Ammon's horn (tissue), 1 donor: ENCODE measurements at places on chromosomes 4 and X.

DNA sequence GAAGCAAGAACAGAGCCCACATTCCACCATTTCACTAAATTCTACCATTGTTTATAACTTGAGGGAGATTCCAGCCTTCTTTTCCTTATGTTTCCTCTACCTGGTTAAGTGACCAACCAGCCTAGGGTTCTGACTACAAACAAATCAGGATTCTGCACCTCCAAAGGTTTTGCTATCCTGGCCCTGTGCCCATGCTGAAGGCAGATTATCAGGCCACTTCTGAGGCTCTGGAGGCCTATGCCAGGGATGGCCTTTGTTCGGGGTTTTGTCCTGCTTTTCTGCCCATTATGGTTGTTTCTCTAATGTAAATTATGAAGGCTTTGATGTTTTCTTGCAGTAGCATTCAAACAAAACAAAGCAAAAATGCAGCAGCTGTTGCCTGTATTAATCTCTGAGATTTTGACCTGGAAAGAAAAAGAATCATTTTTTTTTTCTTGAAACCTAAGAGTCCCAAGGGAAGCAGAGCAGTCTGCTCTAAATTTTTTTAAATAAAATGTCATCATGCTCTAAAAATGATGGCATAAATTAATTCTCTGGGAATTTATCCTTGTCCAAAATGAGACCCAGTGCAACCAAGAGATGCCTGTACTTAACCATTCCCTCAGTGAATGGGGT lies 55.6 kb downstream of the RNF150 start:
- no peak for DNase-seq

DNA sequence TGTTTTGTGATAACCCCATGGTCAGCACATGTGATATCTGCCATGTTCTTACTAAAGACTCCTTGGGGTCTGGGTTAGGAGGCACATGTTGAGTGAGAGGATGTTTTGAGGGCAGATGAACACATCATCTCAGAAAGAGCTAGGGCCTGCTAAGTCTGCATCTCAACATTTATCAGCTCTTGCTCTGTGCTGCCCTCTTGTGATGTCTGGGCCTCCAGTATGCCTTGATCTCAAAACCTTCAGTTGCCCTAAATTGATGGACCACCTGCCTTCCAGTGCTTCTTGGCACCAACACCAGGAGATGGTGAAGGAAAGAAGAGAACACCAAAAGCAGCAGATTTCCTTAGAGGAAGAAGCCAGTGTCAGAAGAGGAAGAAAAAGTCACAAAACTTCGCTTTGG lies 22.5 kb downstream of the MID1 start:
- peak; percentile 47 for DNase-seq

GRCh38 chr4:7894677-7895181 lies 44.9 kb downstream of the AFAP1 start:
- DNase-seq = no peak

DNA sequence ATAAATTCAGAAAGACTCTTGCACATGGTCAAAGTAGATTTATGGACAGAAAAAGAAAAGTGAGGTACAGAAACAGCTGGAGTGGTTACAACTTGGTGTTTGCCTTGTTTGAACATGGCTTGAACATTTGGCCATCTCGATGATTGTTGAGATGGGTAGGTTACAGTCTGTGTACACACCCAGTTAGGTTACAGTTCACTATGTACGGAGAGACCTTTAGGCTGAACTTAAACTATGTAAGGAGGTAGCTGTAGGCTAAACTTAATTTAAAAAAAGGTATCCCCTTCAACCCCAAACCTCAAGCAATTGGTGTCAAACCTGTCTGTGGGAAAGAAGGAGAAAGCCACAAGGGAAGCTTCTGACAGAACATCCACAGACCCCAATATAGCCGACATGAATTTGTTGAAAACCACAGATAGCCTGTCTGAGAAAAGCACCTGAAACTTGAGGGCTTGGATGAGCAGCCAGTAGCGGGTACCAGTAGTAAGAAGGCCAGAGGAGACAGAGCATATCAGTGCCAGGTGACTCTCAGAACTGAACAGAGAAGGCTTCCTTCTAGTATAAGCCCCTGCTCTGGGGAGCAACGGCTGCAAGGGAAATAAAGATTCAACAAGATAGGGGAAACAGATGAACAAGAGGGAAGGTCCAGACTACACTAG lies 247.9 kb upstream of the GALNTL6 start:
- DNase-seq = no peak

DNA sequence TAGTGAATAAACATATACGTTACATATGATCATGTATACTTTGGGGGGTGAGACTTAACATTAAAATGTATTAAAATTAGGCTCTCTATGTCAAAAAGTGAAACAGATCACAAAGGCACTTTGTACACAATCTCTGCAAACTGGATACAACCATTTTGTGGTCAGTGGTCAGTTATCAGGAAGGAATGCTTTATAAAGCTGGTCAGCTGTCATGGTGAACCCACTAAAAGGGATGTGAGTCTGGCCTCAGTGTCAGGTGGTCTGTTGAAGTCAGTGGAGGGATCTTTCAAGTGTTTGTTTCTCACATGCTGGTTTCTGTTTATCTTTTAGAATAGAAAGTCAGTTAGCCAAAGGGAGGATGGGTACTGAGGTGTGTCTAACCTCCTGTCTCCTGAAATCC lies 875.5 kb upstream of the INTU start:
- no peak for DNase-seq
